ENCODE measurements at places on chromosomes 3 and 15. TPM values are rescaled to one million over a fixed set of nuclear protein-coding genes. Genes with fewer than 3 reads are reported as not detected.

Gene C3orf49
- total RNA-seq = not detected

Gene TSPAN3
- total RNA-seq = 37.8 TPM

Gene RASL12
- not detected for total RNA-seq

Gene FRMD5
- total RNA-seq = 0.09 TPM

Gene ATP2B2
- total RNA-seq = not detected

Gene TRIM42
- not detected for total RNA-seq

Gene LOXL1
- total RNA-seq = 0.99 TPM

Gene AKAP13
- 107 TPM for total RNA-seq

Gene DNASE1L3
- not detected for total RNA-seq

Gene RAB7A
- total RNA-seq = 322 TPM

Gene TMEM266
- not detected for total RNA-seq

- peak overlapping the region; percentile 23 for H3K27ac ChIP-seq
- H3K4me1 ChIP-seq = peaks cover 38% of the 10 kb centered on the region
- H3K4me3 ChIP-seq = no peak overlapping the region
- DNase-seq = no peak
Observed at GRCh38 chr3:197801891-197802778, 11.1 kb downstream of the LRCH3 start.

- H3K27ac ChIP-seq = no peak overlapping the region
- peaks cover 5% of the 10 kb centered on the region for H3K36me3 ChIP-seq
- H3K4me3 ChIP-seq = no peak overlapping the region
- DNase-seq = no peak
Observed at GRCh38 chr15:49331951-49332350, 91.1 kb upstream of the FGF7 start.

DNA sequence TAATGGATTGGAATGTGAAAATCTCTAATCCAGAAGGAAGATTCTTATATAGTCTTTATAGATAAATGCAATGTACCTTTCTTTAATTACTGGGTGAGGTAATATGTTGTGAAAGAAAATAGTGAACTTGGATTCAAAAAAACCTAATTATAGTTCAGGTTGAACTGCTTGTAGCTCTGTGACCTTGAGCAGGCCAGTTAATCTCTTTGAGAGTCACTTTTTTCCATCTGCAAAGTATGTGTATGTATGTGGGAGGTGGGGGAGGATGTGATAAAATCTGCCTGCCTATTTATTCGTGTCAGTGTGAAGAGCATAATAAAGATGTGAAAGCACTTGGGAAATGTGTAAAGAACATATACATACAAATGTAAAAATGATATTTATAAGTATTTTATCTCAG is 34.4 kb downstream of the GLCE start:
- no peaks in the 10 kb centered on the region for H3K36me3 ChIP-seq
- no peaks in the 10 kb centered on the region for H3K27me3 ChIP-seq
- no peak overlapping the region for H3K4me3 ChIP-seq
- no peak overlapping the region for H3K27ac ChIP-seq

- DNase-seq = no peak
- H3K27ac ChIP-seq = no peak overlapping the region
- H3K4me3 ChIP-seq = no peak overlapping the region
- no peaks in the 10 kb centered on the region for H3K27me3 ChIP-seq
Observed at GRCh38 chr3:55704521-55704920, 217.4 kb upstream of the WNT5A start.

GRCh38 chr3:177146646-177147045 is 50.6 kb downstream of the TBL1XR1 start:
- peak overlapping the region; percentile 61 for H3K27ac ChIP-seq
- H3K36me3 ChIP-seq = peaks cover 17% of the 10 kb centered on the region
- H3K4me3 ChIP-seq = no peak overlapping the region
- H3K4me1 ChIP-seq = peaks cover 69% of the 10 kb centered on the region

DNA sequence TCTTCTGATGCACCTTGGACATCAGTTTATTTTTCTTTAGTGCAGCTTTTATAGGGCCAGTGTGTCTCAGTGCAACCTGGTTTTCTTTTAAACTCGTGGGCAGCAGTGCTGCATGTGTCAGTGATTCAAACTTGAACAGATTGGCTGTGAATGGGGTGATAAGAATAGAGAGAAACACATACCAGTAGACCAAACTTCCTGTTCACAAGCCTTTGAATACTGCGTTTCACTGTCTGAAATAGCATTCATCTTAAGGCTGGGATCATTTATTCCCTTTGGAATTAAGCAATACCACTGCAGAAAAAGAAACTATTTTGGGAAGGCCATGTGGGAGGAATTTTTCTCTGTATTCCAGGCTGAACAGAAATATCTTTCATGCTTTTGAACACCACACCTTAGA is 51.7 kb downstream of the PHLDB2 start:
- no peak overlapping the region for H3K4me3 ChIP-seq
- H3K27ac ChIP-seq = no peak overlapping the region
- no peak for DNase-seq
- peaks cover 2% of the 10 kb centered on the region for H3K4me1 ChIP-seq
- no peaks in the 10 kb centered on the region for H3K36me3 ChIP-seq
- peaks cover 18% of the 10 kb centered on the region for H3K27me3 ChIP-seq

- DNase-seq = no peak
- no peak overlapping the region for H3K4me3 ChIP-seq
- H3K27me3 ChIP-seq = peaks cover 10% of the 10 kb centered on the region
- H3K36me3 ChIP-seq = no peaks in the 10 kb centered on the region
- no peaks in the 10 kb centered on the region for H3K4me1 ChIP-seq
Observed at GRCh38 chr3:102258666-102259227, 176.1 kb upstream of the ZPLD1 start.

DNA sequence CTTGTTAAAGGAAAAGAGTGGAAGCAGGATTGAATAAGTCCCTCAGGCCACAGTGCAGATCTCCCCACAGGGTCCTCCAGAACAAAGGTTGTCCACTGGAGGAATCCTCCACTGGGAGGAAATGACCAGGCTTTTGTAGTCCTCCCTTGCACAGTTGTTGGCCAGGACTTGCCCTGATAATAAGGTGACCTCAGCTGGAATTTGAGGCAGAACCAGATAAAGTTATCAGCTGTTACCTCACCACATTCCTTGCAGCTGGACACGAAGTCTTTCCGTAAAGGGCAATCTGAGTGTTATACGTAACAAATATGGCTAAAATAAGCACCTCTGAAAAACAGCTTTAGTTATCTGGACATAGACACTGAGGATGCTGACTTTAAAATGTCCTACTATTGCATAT is 83.5 kb upstream of the NAALADL2 start:
- H3K27ac ChIP-seq = no peak overlapping the region
- DNase-seq = no peak
- H3K4me1 ChIP-seq = no peaks in the 10 kb centered on the region
- no peaks in the 10 kb centered on the region for H3K36me3 ChIP-seq
- no peaks in the 10 kb centered on the region for H3K27me3 ChIP-seq
- H3K4me3 ChIP-seq = no peak overlapping the region

- peaks cover 30% of the 10 kb centered on the region for H3K4me1 ChIP-seq
- H3K36me3 ChIP-seq = no peaks in the 10 kb centered on the region
- H3K27ac ChIP-seq = no peak overlapping the region
- peaks cover 15% of the 10 kb centered on the region for H3K27me3 ChIP-seq
Observed at GRCh38 chr3:67329358-67329757, 325.1 kb downstream of the SUCLG2 start.

DNA sequence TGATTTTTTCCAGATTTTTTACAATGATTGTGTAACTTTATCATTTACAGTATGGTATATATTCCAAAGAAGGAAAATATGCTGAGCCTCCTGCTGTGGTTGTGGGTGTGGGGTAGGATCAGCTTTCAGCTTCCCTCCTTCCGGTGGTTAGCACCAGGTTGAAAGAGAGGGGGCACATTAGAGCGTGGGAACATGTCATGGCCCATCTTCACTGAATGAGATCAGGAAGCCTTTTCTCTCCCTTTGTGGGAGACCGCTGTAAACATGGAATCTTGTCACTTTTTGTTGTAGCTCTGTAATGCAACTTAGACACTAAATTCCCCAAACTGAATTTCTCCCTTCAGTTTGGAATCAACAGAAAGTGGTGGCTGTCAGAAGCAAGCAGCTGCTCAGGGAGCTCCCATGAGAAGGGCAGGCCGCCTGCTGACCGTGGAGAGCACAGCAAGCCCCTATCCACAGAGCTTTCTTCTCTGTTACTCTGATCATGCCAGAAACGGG is 86.7 kb upstream of the LIMD1 start:
- no peaks in the 10 kb centered on the region for H3K27me3 ChIP-seq
- peaks cover 8% of the 10 kb centered on the region for H3K4me1 ChIP-seq
- H3K27ac ChIP-seq = no peak overlapping the region
- H3K36me3 ChIP-seq = peaks cover 10% of the 10 kb centered on the region
- H3K4me3 ChIP-seq = no peak overlapping the region
- DNase-seq = no peak

DNA sequence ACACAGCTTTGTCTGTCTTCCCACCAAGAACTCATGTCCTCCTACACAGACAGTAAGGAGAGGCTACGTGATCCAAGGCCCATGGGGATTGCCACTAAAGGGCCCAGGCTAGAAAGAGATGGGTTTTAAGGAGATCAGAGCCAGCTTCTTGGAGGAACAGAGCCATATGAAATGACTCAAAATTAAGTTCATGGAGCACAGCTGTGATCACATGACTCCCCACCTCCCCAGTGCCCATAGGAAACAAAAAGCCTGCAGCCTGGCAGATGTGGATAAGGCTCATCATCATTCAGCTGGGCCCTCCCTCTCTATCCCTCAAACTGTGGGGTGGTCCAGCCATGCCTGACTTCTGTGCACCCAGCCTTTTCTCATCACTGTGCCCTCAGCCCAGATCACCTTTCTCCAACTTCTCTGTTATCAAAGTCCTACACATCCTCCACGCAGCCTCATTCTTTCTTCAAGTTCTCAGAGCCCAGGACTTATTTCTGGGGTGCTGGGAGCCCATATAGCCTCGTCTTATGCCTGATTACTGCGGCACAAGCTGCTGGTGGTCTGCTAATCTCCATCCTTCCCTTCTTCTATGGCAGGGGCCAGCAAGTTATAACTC is 137.6 kb downstream of the SMAD6 start:
- no peaks in the 10 kb centered on the region for H3K36me3 ChIP-seq
- no peak for DNase-seq
- peaks cover 39% of the 10 kb centered on the region for H3K27me3 ChIP-seq

DNA sequence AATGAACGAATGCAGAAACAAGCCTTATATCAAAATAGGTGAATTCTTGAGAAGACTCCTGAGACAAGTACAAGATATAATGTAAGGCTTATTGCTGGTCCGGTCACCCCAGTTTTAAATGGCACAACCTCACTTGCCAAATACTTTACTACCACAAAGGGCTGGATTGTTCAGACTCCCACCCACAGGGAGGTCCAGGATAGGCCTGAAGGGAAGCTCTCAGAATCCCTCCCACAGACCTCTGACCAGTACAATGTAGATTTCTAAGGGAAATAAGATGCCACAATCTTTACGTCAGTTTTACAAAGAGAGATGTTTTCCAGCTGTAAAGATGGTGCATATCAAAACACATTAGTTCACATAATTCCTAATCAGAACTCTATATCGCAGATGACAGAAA is 577.7 kb upstream of the ADAMTS9 start:
- H3K27me3 ChIP-seq = no peaks in the 10 kb centered on the region
- H3K36me3 ChIP-seq = no peaks in the 10 kb centered on the region
- H3K4me1 ChIP-seq = no peaks in the 10 kb centered on the region

DNA sequence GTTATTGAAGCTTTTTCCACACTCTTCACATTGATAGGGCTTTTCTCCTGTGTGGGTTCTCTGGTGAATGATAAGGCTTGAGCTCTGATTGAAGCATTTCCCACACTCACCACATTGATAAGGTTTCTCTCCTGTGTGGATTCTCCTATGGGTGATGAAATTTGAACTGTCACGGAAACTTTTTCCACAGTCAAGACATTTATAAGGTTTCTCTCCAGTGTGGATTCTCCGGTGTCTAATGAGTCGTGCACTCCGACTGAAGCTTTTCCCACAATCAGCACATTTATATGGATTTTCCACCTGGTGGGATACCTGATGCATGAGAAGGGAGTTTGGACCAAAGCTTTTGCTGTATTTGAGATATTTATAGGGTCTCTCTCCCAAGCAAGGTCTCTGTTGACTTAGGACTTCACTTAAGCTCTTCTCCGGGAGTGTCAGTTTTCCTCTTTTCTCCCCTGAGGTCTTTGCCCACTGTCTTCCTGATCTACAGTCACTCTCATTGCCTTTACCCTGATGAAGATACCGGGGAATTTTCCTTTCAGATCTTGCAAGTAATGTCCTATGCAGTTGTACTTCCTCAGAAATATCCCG is 9.4 kb downstream of the ZSCAN29 start:
- H3K4me1 ChIP-seq = peaks cover 2% of the 10 kb centered on the region
- H3K27ac ChIP-seq = no peak overlapping the region
- no peak for DNase-seq
- peaks cover 96% of the 10 kb centered on the region for H3K36me3 ChIP-seq
- H3K27me3 ChIP-seq = no peaks in the 10 kb centered on the region
- no peak overlapping the region for H3K4me3 ChIP-seq

- no peak within 1 kb of the TSS for H3K27ac ChIP-seq
- DNase-seq = no peak
- no peak within 1 kb of the TSS for H3K4me3 ChIP-seq
- no peaks in the 10 kb centered on the region for H3K4me1 ChIP-seq
- no peaks in the 10 kb centered on the region for H3K27me3 ChIP-seq
- H3K36me3 ChIP-seq = no peaks in the 10 kb centered on the region
Observed at GRCh38 chr3:191198932-191199331, at the start of gene OSTN. OSTN (plus strand) TSS chr3:191199241; CDS start chr3:191212533, 13,292 bp downstream.

GRCh38 chr15:99454941-99455788 is 110.6 kb upstream of the MEF2A start:
- H3K27me3 ChIP-seq = peaks cover 2% of the 10 kb centered on the region
- no peak for DNase-seq
- H3K4me1 ChIP-seq = peaks cover 36% of the 10 kb centered on the region
- H3K36me3 ChIP-seq = no peaks in the 10 kb centered on the region
- no peak overlapping the region for H3K27ac ChIP-seq

GRCh38 chr3:196916221-196916620 is 26.1 kb downstream of the NCBP2 start:
- no peak overlapping the region for H3K27ac ChIP-seq
- no peak for DNase-seq
- H3K4me3 ChIP-seq = no peak overlapping the region
- no peaks in the 10 kb centered on the region for H3K27me3 ChIP-seq
- H3K36me3 ChIP-seq = peaks cover 49% of the 10 kb centered on the region
- H3K4me1 ChIP-seq = peaks cover 1% of the 10 kb centered on the region

GRCh38 chr3:155870945-155871745 is 695 bp downstream of the GMPS start:
- no peaks in the 10 kb centered on the region for H3K27me3 ChIP-seq
- peaks cover 10% of the 10 kb centered on the region for H3K36me3 ChIP-seq
- H3K4me3 ChIP-seq = peak overlapping the region; percentile 91
- H3K4me1 ChIP-seq = peaks cover 20% of the 10 kb centered on the region
- H3K27ac ChIP-seq = peak overlapping the region; percentile 84

- no peaks in the 10 kb centered on the region for H3K27me3 ChIP-seq
- H3K36me3 ChIP-seq = peaks cover 55% of the 10 kb centered on the region
- peaks cover 23% of the 10 kb centered on the region for H3K4me1 ChIP-seq
Observed at GRCh38 chr3:48938156-48938555, 19.5 kb downstream of the ARIH2 start.
